ENCODE measurements at places on chromosomes 5 and 9.
A peak's percentile ranks its signal among the peaks of the same experiment; 100 is the strongest.

DNA sequence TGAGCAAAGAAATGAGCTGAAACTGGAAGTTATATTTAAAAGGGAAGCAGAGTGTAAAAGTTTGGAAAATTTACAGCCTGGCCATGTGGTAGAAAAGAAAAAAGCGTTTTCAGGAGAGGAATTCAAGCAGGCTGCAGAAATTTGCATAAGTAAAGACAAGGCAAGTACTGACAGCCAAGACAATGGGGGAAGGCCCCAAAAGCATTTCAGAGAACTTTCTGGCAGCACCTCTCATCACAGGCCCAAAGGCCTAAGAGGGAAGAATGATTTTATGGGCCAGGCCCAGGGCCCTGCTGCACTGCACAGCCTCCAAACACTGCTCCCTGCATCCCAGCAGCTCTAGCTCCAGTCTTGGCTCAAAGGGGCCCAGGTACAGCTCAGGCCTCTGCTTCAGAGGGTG lies 169.7 kb downstream of the GLIS3 start:
- DNase-seq, result no peak
- H3K4me3 ChIP-seq, result no peak overlapping the region
- peaks cover 6% of the 10 kb centered on the region for H3K4me1 ChIP-seq
- peaks cover 2% of the 10 kb centered on the region for H3K36me3 ChIP-seq
- H3K27me3 ChIP-seq, result no peaks in the 10 kb centered on the region

GRCh38 chr9:105500108-105500766 lies 52.4 kb downstream of the FSD1L start:
- H3K4me1 ChIP-seq, result no peaks in the 10 kb centered on the region
- peaks cover 5% of the 10 kb centered on the region for H3K36me3 ChIP-seq
- DNase-seq, result no peak
- H3K27me3 ChIP-seq, result no peaks in the 10 kb centered on the region
- H3K27ac ChIP-seq, result no peak overlapping the region
- H3K4me3 ChIP-seq, result no peak overlapping the region

GRCh38 chr5:171762903-171763302 lies 22.7 kb upstream of the SMIM23 start:
- no peaks in the 10 kb centered on the region for H3K4me1 ChIP-seq
- H3K36me3 ChIP-seq, result no peaks in the 10 kb centered on the region
- H3K4me3 ChIP-seq, result no peak overlapping the region
- H3K27me3 ChIP-seq, result peaks cover 4% of the 10 kb centered on the region
- no peak overlapping the region for H3K27ac ChIP-seq
- no peak for DNase-seq

GRCh38 chr5:67577424-67577823 lies 380.8 kb upstream of the CD180 start:
- no peak overlapping the region for H3K4me3 ChIP-seq
- no peaks in the 10 kb centered on the region for H3K27me3 ChIP-seq
- no peaks in the 10 kb centered on the region for H3K4me1 ChIP-seq
- no peaks in the 10 kb centered on the region for H3K36me3 ChIP-seq

- DNase-seq, result no peak
- H3K27ac ChIP-seq, result no peak overlapping the region
- no peaks in the 10 kb centered on the region for H3K27me3 ChIP-seq
- no peaks in the 10 kb centered on the region for H3K4me1 ChIP-seq
Observed at GRCh38 chr5:24899180-24899579, 254.4 kb upstream of the CDH10 start.

- H3K27ac ChIP-seq, result no peak overlapping the region
- H3K4me3 ChIP-seq, result no peak overlapping the region
- H3K4me1 ChIP-seq, result peaks cover 8% of the 10 kb centered on the region
- no peak for DNase-seq
Observed at GRCh38 chr9:85416715-85417114, 325.0 kb downstream of the AGTPBP1 start.

DNA sequence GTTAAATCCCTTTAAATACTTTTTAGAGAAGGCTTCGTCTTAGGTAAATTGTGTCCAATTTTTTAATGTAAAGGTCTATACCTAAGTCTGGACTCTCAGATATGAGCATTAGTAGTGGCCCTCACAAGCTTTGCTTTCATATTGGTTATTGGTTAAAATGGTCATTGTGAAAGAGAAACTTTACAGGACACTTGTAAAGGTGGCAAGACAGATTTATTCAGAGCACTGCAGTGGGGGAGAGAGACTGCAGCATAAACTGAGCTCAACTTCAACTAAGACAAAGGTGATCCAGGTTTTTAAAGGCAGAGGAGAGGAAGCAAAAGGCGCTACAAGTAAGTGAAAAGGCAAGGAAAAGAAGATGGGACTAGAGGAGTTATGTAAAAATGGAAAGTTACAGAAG lies 157.7 kb downstream of the PARP8 start:
- H3K27me3 ChIP-seq, result no peaks in the 10 kb centered on the region
- H3K4me3 ChIP-seq, result no peak overlapping the region
- H3K27ac ChIP-seq, result no peak overlapping the region
- no peaks in the 10 kb centered on the region for H3K4me1 ChIP-seq

DNA sequence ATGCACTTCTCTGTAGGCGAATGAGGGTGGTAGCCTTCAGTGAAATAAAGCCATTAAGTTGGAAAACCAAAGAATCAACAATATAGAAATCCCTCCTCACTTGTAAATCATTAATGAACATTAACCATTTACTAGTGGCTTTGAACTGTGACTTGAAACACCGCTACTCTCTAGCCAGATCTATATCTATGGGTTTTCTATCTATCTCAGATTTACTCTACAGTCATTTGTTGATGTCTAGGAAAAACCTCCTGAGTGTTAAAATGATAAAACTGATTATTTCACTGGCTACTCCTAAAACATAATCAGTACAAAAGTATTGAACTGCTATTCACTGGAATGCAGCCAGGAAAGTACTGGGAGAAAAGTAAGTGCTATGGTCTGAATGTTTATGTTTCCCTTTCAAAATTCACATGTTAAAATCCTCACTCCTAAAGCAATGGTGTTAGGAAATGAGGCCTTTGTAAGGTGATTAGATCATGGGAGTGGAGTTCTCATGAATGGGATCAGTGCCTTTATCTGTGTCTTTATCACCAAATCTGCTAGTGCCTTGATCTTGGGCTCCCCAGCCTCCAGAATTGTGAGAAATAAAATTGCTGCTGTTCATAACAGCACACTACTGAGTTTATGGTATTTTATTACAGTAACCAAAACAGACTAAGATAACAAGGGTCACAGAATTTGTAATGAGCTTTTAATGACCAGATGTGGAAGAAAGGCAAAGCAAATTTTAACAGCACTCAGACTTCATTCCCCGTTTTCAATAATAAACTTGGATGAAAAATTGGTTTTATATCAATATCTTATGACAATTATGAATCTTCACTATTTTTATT lies 8.6 kb upstream of the OXCT1 start:
- no peaks in the 10 kb centered on the region for H3K36me3 ChIP-seq
- H3K27me3 ChIP-seq, result peaks cover 2% of the 10 kb centered on the region
- no peak overlapping the region for H3K27ac ChIP-seq
- no peak for DNase-seq

GRCh38 chr5:96317945-96318344 lies 115.1 kb downstream of the PCSK1 start:
- peaks cover 3% of the 10 kb centered on the region for H3K4me1 ChIP-seq
- H3K4me3 ChIP-seq, result no peak overlapping the region
- no peak overlapping the region for H3K27ac ChIP-seq
- no peak for DNase-seq
- H3K27me3 ChIP-seq, result no peaks in the 10 kb centered on the region
- H3K36me3 ChIP-seq, result no peaks in the 10 kb centered on the region

DNA sequence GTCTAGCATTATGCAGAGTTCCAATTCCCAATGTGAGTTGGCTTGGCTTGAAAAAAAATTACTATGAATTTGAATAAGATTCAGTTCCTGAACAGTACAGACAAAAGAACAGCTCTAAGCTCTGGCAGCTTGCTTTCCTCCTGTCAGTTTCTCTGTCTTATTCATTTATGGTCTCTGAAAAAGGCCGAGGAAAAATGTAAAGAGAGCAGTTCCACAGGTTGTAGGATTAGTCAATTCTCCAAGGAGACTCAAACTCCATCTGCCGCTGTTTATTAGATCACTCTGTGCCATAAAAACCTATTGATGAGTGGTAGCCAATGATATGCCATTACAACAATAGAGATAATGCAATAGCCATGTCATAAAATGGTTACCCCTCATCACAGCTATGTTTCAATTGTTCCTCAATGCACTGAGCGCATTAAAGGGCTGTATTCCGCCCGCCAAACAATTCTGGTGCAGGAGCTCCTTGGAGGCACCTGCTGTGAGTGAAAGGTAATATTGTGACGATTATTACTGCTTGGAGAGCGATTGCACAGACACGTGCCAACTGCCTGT lies 188.2 kb downstream of the ARRDC3 start:
- H3K27me3 ChIP-seq, result no peaks in the 10 kb centered on the region
- no peak for DNase-seq
- H3K4me1 ChIP-seq, result no peaks in the 10 kb centered on the region
- H3K4me3 ChIP-seq, result no peak overlapping the region

DNA sequence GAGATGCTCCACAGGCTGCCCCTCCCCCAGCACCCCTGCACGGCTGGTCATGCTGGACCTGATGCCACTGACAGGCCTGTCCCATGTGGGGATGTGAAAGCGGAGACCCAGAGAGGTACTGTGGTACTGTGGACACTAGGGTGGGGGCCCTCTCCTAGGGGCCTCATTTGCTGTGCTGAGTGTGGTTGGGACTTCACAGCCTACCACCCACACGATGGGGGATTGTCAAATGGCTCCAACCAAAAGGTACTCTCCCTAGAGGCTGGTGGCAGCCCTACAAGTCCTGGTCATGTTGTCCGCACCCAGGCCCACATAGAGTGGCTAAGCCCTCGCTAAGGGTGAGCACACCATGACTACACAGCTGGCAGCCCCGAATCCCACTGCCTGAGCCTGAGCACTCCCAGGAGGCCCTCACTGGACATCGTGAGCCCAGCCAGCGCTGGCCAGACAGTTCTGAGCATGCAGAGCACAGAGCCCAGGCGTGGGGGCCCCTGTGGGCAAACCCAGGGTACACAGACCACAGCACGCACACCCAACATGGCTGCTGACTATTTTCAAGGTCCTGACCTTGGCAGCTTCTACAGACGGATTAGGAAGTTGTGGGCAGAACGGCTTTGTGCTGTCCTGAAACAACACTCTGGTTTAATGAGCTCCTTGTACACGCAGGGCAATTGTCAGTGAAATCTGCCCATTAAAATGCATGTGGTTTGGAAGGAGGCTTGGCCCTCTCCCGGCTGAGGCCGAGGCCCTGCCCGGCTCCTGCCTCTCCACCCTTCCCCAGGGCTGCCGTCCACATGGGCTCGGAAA lies 214.1 kb downstream of the HSPA4 start:
- DNase-seq, result no peak
- H3K4me1 ChIP-seq, result peaks cover 9% of the 10 kb centered on the region
- H3K27ac ChIP-seq, result no peak overlapping the region

DNA sequence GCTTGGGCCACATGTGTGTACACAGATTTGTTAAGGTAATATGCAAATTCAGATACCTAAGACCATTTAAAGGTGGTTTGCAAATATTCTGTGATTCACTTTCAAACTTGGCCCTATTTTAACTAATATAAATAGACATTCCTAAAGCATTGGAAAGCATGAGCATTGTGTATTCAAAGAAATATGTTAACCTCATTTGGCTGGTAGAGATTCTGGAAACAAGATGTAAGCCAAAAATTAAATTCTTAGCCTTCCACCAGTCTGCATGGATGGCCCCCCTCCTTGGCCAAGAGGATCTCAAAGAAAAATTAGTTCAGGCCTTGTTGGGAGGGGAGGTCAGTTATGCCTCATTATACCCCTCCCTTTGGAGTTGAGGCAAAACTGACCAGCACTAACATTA lies 38.7 kb upstream of the C6 start:
- H3K27ac ChIP-seq, result no peak overlapping the region
- H3K4me1 ChIP-seq, result no peaks in the 10 kb centered on the region
- no peaks in the 10 kb centered on the region for H3K27me3 ChIP-seq
- H3K36me3 ChIP-seq, result no peaks in the 10 kb centered on the region
- H3K4me3 ChIP-seq, result no peak overlapping the region
- DNase-seq, result no peak

GRCh38 chr5:96751203-96752169 lies 56.3 kb downstream of the ERAP1 start:
- DNase-seq, result no peak
- peaks cover 14% of the 10 kb centered on the region for H3K4me1 ChIP-seq
- H3K36me3 ChIP-seq, result peaks cover 60% of the 10 kb centered on the region
- no peak overlapping the region for H3K27ac ChIP-seq
- H3K27me3 ChIP-seq, result no peaks in the 10 kb centered on the region

GRCh38 chr5:78243639-78244038 lies 50.9 kb downstream of the AP3B1 start:
- peaks cover 2% of the 10 kb centered on the region for H3K36me3 ChIP-seq
- no peak overlapping the region for H3K4me3 ChIP-seq
- no peak overlapping the region for H3K27ac ChIP-seq
- no peaks in the 10 kb centered on the region for H3K27me3 ChIP-seq
- no peak for DNase-seq

DNA sequence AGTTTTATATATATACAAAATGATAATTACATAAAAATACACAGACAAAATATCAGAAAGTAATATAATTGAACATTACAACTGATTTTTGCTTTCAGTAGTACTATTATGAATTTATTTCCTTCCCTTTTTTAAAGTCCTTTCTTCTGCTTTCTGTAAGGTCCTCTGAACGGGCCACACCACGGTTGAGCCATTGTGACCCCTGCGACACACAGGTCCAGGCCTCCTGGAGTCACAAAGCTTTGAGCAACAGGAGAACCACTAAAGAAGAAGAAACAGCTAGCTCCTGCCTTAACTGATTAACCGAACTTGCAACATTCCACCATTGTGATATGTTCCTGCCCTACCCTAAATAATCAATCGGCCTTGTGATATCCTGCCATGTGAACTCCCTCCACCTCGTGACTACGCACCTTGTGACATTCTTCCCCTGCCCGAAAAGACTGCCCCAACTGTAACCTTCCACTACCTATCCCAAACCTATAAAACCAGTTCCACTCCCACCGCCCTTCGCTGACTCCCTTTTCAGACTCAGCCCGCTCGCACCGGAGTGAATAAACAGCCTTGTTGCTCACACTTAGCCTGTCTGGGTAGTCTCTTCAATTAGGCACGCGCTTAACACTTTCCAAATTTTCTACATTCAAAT lies 375.0 kb upstream of the RFX3 start:
- H3K36me3 ChIP-seq, result no peaks in the 10 kb centered on the region
- H3K27ac ChIP-seq, result no peak overlapping the region
- peaks cover 6% of the 10 kb centered on the region for H3K4me1 ChIP-seq
- peak overlapping the region; percentile 52 for H3K4me3 ChIP-seq
- H3K27me3 ChIP-seq, result no peaks in the 10 kb centered on the region

- no peak for DNase-seq
- H3K27ac ChIP-seq, result no peak overlapping the region
- no peaks in the 10 kb centered on the region for H3K27me3 ChIP-seq
- H3K36me3 ChIP-seq, result no peaks in the 10 kb centered on the region
Observed at GRCh38 chr5:66744040-66744439, 147.8 kb downstream of the MAST4 start.

- no peaks in the 10 kb centered on the region for H3K27me3 ChIP-seq
- no peak overlapping the region for H3K4me3 ChIP-seq
- no peaks in the 10 kb centered on the region for H3K36me3 ChIP-seq
- no peak overlapping the region for H3K27ac ChIP-seq
- H3K4me1 ChIP-seq, result no peaks in the 10 kb centered on the region
Observed at GRCh38 chr5:146825033-146825432, 53.5 kb downstream of the PPP2R2B start.

Data from neuronal stem cell (in vitro differentiated cells).